Astrocyte of the spinal cord (primary cell): ENCODE measurements at places on chromosomes 1 and 21.

GRCh38 chr1:31244326-31244725, 4.6 kb upstream of the NKAIN1 start:
- DNase-seq, result no peak

DNA sequence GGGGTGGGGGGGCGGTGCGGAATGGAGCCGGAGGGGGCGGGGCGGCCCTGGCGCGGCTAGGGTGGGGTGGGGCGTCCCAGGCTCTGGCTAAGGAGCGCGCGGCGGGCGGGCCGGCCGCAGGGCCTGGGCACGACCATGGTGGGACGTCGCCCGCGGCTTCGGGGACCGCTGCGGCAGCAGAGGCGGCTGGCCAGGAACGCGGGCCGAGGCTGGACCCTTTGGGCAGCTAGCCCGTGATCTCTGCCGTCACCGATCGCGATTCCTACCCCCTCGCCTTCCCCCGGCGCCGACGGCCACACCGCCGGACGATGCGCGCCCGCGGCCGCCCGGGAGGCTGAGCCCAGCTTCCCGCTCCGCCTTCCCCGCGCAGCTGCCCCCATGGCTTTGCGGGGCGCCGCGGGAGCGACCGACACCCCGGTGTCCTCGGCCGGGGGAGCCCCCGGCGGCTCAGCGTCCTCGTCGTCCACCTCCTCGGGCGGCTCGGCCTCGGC, at the start of gene MAP3K21:
MAP3K21 (plus strand) TSS at position 74 of the 491 bp plus-strand sequence; CDS start at position 379, 305 bp downstream.
- no peak for DNase-seq

GRCh38 chr1:242784084-242784483, 259.6 kb upstream of the PLD5 start:
- DNase-seq, result no peak

- no peak for DNase-seq
These were observed 79.5 kb downstream of the DPYD start for GRCh38 chr1:97841338-97841737.

DNA sequence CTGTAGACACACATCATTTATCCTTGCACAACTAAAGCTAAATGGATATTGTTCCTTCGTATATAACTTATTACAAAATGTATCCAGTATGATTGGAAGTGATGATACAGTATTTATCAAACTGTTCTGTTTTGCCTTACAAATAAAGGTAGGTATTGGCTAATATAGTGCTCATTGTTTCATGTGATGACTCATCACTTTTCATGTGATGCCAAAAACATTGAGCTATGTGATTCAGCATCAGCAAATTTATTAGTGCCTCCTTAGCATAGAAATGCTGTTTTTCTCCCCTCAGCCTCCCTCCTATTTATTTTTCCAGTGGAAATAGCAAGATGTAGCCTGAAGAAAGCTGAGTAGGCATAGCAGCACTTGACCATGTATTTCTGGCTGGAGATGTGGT, 228.6 kb upstream of the LYPLAL1 start:
- peak; percentile 48 for DNase-seq

GRCh38 chr1:183810756-183811544, 6.0 kb downstream of the RGL1 start:
- no peak for DNase-seq

- DNase-seq, result no peak
These were observed 60.3 kb downstream of the GALNT2 start for GRCh38 chr1:230127105-230128054.
